NCI-H2081 treated with DMSO at 0.1 percent for 48 hours (cell line): ENCODE measurements at places on chromosomes 1 and 21.

DNA sequence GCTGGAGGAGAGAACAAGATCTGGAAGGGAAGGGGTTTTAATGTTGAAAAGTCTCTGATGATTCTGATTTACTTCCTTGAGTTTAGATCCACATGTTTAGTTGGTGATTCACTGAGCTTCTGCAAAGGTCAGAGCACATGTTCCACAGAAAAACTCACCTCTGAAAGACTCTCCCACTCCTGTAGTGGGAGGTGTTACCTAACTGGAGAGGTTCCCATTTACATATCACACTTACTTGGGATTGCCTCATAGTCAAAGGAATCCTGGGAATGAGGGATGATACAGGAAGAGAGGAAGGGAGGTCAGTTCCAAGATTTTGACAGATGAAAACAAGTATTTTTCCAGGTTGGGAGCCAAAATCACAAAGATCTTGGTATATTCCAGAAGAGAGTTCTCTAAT lies 2.7 kb upstream of the NTNG1 start:
- DNase-seq, result no peak

DNA sequence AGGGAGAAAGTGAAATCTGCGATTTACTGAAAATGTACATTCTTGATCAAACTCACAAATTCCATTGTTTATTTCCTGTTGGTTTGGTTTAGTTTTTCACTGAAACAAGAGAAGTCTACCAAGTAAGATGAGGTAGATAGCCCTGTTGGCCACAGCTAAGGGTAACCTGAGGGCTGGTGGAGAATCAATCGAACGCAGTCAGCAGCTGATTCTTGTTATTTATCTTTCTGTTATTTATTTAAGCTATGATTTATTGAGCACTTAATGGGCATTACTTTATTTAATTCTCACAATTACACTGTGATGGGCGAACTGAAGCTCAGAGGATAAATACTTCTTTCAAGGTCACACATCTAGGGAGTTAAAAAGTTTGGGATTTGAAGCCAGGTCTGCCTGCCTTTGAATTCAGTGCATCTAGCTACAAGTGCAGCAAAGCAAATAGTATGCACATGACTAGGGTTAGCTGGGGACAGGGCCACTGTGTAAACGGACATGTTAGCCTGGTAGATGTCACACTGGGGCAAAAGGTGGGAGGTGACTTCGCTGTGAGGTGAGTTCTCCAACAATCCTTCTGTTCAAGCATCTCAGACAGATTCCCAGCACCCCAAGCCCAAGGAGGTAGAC lies 106.5 kb upstream of the GADD45A start:
- DNase-seq, result no peak

DNA sequence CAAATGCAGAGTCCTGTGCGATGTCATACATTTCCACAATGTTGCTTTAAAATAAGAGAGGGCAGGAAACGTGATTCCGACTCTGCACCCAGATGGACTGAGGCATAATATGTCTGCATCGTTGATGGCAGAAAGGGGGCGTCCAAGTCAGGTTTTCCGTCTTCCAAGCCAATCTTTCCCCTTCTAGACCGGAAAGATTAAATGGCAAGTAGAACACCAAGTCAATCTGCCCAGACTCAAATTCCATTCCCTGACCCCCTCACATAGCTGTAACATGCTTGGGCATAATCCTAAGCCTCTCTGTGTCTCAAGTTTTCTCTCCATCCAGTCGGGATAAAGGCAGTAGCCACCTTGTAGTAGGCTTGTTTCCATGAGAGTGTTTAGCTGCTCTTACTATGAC lies 14.4 kb downstream of the PCP4 start:
- DNase-seq, result no peak

DNA sequence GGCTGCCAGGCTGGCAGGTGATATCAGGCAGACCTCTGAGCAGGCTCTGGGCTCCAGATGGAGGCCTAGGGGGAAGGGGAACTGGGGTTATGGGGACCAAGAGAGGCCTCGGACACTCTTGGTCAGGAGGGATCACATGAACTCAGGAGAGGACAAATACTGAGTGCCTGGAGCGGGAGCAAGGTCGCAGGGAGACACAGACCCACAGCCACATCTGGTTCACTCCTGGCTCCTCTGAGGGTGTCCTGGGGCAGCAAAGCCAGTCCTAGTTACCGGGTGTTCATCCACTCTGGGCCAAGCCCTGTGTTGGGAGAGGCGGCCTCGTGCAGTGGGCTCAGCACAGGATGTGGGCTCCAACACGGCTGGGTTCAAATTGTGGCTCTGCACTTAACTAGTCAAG lies 239.0 kb downstream of the PTPRU start:
- DNase-seq, result no peak

DNA sequence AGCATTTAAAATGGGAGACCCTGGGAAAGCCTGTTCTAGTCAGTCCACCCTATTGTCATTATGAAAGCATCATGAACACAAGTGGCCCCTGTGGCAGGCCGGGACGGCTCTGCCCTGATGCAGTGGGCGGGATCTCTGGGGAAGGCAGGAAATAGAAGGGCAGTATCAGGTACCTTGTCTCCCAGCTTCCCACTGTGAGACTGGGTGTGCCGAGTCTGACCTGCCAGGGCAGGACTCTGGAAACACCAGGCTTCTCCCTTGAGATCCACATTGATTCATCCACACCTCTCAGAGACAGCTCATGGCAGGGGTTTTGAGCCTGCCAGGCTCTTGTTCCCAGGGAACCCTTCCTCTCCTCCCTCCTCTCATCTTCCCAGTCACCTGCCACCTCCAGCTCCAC lies 24.5 kb upstream of the GNPAT start:
- no peak for DNase-seq

- DNase-seq, result no peak
These were observed 211.1 kb downstream of the MATN1 start for GRCh38 chr1:30511991-30512913.

GRCh38 chr1:207904391-207904790 lies 6.5 kb downstream of the CD34 start:
- no peak for DNase-seq

- DNase-seq, result no peak
These were observed 100.7 kb downstream of the KCTD3 start for GRCh38 chr1:215667761-215668160.

DNA sequence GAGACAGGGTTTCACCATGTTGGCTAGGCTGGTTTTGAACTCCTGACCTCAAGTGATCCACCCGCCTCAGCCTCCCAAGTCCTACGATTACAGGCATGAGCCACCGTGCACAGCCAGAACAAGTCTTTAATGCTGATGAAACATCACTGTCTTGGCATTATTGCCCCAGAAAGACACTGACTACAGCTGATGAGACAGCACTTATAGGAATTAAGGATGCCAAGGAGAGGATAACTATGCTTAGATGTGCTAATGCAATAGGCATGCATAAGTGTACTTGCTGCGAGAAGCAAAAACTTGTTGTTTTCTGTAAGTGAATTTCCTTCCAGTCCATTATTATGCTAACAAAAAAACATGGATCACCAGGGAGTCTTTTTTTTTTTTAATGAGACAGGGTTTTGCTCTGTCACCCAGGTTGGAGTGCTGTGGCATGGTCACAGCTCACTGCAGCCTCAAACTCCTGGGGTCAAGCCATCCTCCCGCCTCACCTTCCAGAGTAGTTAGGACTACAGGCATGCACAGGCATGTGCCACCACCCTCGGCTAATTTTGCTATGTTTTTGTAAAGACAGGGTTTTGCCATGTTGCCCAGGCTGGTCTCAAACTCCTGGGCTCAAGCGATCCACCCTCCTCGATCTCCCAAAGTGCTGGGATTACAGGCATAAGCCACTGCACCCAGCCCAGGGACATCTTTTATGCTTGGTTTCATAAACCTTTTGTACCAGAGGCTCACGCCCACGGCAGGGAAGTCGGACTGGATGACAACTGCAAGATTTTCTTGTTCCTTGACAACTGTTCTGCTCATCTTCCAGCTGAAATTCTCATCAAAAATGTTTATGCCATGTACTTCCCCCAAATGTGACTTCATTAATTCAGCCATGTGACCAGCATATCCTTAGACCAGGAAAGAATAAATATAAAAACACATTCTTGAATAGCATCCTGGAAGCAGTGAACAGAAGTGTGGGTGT lies 23.1 kb downstream of the RHEX start:
- DNase-seq, result no peak

- DNase-seq, result no peak
These were observed 114.4 kb upstream of the ZP4 start for GRCh38 chr1:238005116-238005515.

DNA sequence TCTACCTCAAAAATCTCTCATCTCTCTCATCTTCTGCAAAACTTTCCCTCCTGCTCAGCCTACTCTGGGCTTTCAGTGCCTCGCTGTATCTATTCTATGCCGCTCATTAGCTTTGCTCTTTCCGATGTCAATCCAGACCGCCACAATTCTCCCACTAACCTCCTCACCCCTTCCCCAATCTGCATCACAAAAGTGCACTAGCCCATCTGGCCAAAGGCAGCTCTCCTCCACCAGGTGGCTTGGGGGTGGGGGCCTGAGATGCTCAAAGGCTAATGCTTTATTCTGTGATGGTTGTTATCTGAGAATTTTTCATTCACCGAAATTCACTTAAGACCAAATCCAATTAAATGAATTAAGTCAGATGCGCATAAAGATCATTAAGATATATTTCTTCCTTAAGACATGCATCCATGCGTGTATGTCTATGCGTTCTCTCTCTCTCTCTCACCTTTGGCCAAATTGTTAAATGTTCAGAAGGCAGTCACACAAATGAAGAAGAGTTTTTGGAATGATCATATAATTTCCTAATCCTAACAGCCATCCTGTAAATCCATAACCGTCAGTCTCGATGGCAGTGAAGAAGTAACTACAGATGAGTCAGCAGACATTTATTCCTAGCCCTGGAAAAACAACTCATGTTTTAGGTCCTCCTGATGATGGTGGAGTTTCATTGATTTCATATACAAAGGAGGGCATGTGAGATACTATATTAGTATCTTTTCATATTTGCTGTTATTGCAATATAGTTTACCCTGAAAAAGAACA lies 111.3 kb downstream of the C1orf21 start:
- no peak for DNase-seq

- no peak for DNase-seq
These were observed 83.0 kb downstream of the NTPCR start for GRCh38 chr1:233033361-233033760.

GRCh38 chr1:219443763-219444162 lies 169.1 kb downstream of the ZC3H11B start:
- no peak for DNase-seq

GRCh38 chr1:24159366-24159765 lies 16.4 kb upstream of the IL22RA1 start:
- DNase-seq, result no peak

DNA sequence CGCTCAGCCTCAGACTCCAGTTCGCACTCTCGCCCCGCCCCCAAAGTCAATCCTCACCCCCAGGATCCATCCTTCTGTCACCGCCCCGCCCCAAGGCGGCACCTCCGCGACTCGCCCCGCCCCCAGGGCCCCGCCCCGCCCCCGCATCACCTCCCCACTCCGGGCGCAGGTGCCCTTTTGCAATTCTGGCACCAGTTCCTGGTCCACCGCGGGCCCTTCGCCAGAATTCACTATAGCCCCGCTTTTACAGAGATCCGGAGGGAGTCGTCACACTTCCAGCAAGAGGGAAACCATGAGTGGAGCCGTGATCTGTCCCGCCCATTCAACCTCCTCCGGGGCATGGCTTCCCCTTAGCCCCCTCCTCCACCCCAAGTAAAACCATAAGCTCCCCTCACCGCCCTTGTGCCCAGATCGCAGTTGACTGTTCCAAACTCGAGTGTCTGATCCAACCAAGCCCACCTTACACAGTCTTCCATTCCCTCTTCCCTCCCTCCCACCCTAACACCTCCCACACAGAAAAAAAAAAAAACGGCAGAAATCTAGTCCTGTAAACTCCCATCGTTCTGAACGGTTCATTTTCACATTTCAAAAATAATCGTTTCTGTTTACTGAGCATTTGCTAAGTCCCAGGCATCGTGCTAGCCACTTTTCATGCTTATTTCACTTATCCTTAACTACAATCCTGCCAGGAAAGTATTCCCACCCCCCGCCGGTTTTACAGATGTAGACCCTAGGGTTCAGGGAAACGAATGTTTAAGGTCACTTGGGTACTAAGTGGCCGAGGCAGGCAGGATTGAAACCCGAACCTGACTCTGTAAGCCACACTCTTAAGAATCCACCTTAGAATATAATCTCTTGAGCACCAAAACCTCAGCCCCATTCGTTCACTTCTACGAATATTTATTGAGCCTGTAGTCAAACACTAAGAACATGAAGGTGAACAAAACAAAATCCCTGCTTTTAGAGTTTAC lies 1.3 kb upstream of the DNAJC16 start:
- DNase-seq, result no peak

GRCh38 chr1:229478852-229479251 lies 29.3 kb downstream of the NUP133 start:
- no peak for DNase-seq

DNA sequence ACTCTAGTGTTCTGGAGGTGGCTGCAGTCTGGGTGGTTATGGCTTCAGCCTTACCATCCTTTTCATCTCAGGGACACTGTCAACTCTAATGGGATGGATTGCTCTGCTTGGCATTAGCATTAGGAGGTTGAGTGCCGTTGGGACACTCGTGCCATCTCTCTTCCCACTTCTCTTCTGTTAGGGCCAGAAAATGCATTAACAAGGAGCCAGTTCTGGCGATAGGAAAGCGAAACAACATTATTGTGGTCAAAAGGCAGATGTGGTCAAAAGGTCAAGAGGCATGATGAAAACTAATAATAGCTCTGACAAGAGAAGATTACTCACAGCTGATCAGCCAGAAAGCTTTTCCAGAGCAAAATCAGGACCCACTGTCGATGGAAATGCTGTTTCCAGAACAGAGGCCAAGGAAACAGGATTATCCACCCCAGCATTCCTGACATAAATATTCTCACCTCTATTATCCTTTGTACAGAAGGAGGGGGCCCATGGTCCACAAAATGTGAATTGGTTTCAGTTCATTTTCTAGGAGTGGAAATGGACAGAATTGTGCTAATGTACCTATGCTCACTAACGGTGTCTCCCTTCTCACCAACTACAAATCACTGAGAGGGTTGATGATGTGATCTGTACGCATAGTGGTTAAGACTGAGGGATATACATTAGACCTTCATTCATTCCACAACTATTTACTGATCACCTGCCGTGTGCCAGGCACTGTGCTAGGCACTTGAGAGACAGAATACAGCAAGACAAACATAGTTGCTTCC lies 72.0 kb downstream of the ST6GALNAC5 start:
- no peak for DNase-seq

GRCh38 chr1:37811027-37811655 lies 3.1 kb upstream of the YRDC start:
- peak; percentile 68 for DNase-seq

- DNase-seq, result no peak
These were observed 24.6 kb downstream of the NKAIN1 start for GRCh38 chr1:31215065-31215570.

- DNase-seq, result no peak
These were observed 1646.7 kb upstream of the B3GALT2 start for GRCh38 chr1:194833111-194833510.

GRCh38 chr1:15717418-15718125 lies 18.5 kb upstream of the SLC25A34 start:
- no peak for DNase-seq

DNA sequence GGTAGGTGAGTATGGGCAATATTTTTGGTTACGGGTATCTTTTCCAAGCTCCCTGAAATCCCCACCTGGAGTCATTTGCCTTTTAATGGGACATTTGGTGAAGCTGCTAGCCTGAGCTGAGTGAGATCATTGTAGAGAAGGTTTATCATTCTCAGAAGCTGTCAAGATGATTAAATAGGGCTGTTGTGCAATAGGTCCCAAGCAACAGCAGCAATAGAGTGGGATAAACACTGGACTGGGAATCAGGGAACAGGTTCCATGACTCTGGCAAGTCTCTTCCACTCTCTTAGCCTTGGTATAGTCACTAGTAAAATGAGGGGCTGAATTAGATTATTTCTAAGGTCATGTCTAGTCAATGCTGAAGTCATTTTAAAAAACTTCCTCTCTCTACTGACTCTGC lies 30.3 kb upstream of the FAM78B start:
- DNase-seq, result no peak
